ENCODE measurements at places on chromosomes 13 and 19.
A peak's percentile ranks its signal among the peaks of the same experiment; 100 is the strongest.

- DNase-seq = no peak
Measured at GRCh38 chr19:2542341-2543069, 66.6 kb downstream of the GADD45B start.

GRCh38 chr19:11236324-11237301 lies 2.8 kb upstream of the ANGPTL8 start:
- DNase-seq = no peak

DNA sequence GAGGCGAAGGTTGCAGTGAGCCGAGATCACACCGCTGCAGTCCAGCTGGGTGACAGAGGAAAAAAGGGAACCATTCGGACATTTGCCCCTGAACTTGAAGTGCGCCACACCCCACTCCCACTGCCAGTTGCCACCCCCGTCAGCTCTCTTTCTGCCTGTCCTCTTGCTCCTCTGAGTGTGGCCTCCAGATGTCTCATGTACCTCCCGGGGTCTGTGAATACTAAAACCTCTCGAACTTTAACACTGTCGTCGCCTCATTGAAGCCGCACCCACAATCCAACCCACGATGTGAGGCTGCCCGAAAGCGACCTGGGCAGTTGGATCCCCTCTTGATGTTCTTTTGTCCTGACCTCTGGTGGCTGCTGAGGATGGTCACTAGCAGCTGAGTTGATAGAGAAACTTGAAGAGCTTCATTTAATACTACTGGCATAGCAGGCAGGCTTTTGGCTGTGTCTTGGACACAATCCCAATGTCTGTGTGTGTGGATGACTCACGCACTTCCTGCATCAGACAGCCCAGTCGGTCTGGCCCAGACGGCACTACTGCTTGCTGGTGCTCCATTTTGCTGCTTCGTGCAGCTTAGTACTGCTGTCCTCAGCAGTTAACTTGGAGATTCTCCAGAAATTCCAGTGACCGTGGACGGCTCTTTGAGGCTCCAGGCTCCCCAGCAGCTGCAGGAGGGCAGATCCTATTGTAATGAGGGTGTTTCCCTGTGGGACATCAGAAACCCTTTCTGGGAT lies 4.2 kb downstream of the FPR3 start:
- DNase-seq = no peak

DNA sequence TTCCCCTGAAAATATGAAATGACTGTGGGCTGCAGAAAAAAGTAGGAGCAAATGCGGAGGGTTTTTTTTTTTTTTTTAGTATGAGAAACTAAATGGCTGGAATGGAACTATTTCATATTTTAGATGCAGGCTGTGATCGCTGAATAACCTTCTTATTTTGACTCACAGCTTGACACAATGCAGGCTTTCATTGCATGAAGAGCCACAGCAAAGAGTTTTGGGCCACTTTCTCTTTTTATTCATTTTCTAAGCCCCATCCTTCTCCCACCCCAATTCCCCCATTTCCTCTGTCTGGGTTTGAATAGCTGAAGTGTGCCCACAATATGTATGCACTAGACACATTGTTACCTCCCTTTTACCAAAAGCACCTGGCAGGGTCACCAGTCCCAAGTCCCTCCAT lies 125.9 kb downstream of the COG6 start:
- no peak for DNase-seq

GRCh38 chr13:32736648-32737047 lies 150.4 kb downstream of the PDS5B start:
- no peak for DNase-seq

- DNase-seq = peak; percentile 99
Measured at GRCh38 chr19:4065430-4066175, 1.1 kb downstream of the ZBTB7A start.

GRCh38 chr19:54160182-54160811 lies 776 bp upstream of the LENG1 start:
- no peak for DNase-seq

- no peak for DNase-seq
Measured at GRCh38 chr19:38944981-38945506, 14.3 kb downstream of the MRPS12 start.

GRCh38 chr13:26539738-26540292 lies 17.7 kb upstream of the WASF3 start:
- DNase-seq = no peak

DNA sequence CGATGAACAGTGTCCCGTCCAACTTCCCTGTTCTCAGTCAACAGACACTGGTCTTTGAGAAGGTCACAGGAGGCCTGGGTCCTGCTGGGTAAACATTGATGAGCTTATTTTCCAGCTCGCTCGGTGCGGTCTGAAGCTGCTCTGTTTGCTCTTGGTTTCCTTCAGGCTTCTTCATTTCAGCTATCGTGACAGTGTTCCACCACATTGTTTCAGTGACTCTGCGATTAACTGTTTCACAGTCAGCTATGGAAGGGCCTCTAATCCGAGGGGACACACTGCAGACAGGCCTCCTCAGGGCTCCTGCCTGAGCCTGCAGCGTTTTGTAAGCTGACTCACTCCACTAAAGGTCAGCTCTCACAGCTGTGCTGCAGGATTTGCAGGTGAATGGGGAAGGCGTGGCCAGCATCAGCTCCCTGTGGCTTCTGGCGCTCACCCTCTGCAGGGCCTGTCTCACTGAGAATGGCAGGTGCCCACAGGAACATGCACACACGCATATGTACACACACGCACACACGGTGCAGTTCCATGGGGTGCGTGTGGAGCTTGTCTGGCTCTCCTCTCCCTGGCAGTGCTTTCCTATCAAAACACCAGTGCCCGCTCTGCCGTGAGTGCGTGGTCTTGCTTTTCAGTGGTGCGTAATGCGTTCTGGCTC lies 62.9 kb upstream of the MCF2L start:
- DNase-seq = no peak

GRCh38 chr19:35805526-35806102 lies 7.0 kb downstream of the PRODH2 start:
- no peak for DNase-seq

DNA sequence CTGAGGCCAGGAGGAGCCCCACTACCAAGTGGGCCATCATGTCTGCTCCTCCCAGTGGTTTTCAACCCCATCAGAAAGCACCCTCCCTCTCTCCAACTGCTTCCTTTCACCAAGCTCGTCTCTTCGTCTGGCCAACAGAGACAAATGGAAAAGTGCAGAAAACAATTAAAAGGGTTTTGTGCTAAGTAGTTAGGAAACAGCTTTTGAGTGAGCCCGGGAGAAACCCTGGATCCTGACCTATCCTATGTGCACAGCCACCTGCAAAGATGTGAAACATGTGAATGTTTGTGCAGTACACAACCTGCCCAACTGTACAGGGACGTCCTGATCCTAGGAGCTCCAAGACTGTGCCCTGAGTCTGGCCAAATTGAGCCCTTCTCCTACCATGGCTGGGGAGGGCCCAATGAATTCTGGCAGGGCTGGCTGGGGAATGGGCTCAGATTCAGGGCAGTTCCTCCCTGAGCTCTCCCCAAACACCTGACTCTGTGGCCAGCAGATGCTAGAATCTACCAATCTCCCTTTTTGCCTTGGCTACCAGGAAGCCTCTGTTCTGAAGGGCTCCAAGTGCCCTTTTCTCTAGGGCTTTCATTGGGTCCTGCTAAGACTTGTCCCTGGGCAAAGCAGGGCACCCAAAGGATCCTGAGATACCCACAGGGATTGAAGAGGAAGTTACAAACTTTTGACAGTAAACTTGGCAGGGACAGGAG lies 7.9 kb downstream of the TLE5 start:
- no peak for DNase-seq

DNA sequence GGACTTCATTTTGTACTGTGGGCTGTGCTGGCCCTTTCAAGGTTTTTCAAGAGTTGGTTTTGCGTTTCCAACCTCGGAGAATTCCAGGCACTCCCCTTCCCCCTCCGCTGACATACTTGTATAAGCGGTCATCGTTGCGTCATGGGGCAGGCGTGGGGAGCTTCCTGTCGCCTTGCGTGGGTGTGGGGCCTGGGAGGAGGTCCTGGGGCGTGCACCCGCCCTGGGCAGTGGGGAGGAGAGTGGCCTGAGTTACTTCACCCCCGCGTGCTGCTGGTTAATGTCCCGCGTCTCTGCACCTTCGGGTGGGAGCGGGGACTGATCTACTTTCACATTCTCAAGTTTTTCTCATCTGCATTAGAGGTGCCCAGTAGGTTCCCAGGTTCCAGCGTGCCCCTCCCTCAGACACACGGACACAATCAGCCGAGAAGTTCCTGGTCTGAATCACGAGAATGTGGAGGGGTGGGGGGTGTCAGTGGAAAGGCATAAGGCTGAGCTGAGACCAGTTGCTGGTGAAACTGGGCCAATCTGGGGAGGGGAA lies 4.1 kb downstream of the IER2 start:
- peak; percentile 44 for DNase-seq

- DNase-seq = no peak
Measured at GRCh38 chr13:90947976-90948375, 399.5 kb upstream of the MIR17HG start.
